H1 (cell line): ENCODE measurements at places on chromosomes 6 and 20. TPM values are rescaled to one million over a fixed set of nuclear protein-coding genes. Genes with fewer than 3 reads are reported as not detected.

HEY2 gene
- total RNA-seq, result 16.2 and 17.7 TPM in 2 replicates

LINC00237 gene
- total RNA-seq, result 0.28 and 0.69 TPM in 2 replicates

- peaks cover 2% of the 10 kb centered on the region; the same call in 1 of the 2 replicates for H3K4me1 ChIP-seq
- H3K27me3 ChIP-seq, result peaks cover 37% of the 10 kb centered on the region
- no peaks in the 10 kb centered on the region for H3K36me3 ChIP-seq
- H3K4me3 ChIP-seq, result peak overlapping the region; percentile 54
Observed at GRCh38 chr6:28738396-28738765, 185.4 kb downstream of the TRIM27 start.

DNA sequence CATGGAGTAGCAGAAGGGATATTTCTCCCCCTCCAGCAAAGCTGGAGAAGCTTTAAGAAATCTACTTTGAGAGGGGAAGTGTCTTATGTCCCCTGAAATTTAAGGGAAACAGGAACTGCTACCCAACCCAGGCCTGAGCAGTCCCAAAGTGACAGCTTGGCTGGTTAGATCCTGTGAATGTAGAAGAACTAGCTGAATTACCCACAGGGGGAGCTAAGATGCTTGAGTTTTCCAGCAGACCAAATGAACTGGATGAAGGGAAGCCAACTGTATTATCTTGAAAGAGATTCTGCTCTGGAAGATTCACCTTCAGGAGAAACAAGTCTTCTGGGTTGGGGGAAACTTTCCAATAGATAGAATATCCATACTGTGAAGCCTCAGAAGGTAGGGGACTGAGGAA lies 303.3 kb upstream of the MMS22L start:
- no peak overlapping the region for H3K27ac ChIP-seq
- H3K27me3 ChIP-seq, result peaks cover 22% of the 10 kb centered on the region
- no peaks in the 10 kb centered on the region for H3K4me1 ChIP-seq
- no peak overlapping the region for H3K4me3 ChIP-seq

- H3K27me3 ChIP-seq, result no peaks in the 10 kb centered on the region; the same call in 1 of the 2 replicates
- H3K36me3 ChIP-seq, result no peaks in the 10 kb centered on the region
Observed at GRCh38 chr6:166285233-166285632, 23.0 kb downstream of the PRR18 start.

DNA sequence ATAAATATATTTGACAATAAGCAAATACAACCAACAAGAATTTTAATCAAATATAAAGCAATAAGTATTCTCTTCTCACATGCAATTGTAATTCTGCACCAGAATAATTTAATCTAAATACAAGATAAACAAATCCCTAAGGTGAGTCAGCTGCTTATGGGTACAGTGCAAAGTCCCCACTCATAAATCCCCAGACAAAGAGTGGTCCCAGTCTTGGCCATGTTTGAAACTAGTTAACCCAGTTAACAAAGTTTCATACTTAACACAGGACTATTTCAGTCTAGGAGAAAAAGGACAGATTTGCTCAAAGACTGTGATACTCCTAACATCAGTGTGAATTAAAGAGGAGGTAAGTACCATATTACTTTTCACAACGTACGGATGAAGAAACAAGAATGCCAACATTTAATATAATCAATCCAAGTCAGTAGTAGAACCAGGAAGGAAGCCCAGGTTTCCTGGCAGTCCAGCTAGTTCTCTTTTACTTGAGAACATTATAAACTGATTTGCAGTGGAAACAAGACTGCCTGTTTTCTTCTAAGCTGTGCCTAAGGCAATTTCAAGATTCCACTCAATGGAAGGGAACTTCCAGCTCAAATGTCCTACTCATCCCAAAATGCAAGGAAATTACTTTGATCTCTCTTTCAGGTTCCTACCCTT lies 10.4 kb downstream of the SAMD3 start:
- no peaks in the 10 kb centered on the region for H3K4me1 ChIP-seq
- no peak for DNase-seq
- no peaks in the 10 kb centered on the region for H3K36me3 ChIP-seq
- no peaks in the 10 kb centered on the region for H3K27me3 ChIP-seq

RNF39 gene
- 1.4 and 1.7 TPM in 2 replicates for total RNA-seq

IMPG1 gene
- total RNA-seq, result not detected in 2 replicates

- no peaks in the 10 kb centered on the region for H3K36me3 ChIP-seq
- peaks cover 2% of the 10 kb centered on the region for H3K27me3 ChIP-seq
- no peak overlapping the region for H3K27ac ChIP-seq
- no peak overlapping the region for H3K4me3 ChIP-seq
- no peaks in the 10 kb centered on the region for H3K4me1 ChIP-seq
Observed at GRCh38 chr20:64106435-64106961, 867 bp downstream of the NPBWR2 start.

GRCh38 chr20:52150440-52151258 lies 40.9 kb downstream of the ZFP64 start:
- H3K27ac ChIP-seq, result no peak overlapping the region
- no peaks in the 10 kb centered on the region for H3K4me1 ChIP-seq
- H3K36me3 ChIP-seq, result peaks cover 2% of the 10 kb centered on the region; the same call in 1 of the 2 replicates
- no peaks in the 10 kb centered on the region for H3K27me3 ChIP-seq
- DNase-seq, result no peak

- no peaks in the 10 kb centered on the region; the same call in 1 of the 2 replicates for H3K4me1 ChIP-seq
- H3K27me3 ChIP-seq, result no peaks in the 10 kb centered on the region
- H3K36me3 ChIP-seq, result no peaks in the 10 kb centered on the region
- DNase-seq, result no peak
- no peak overlapping the region for H3K4me3 ChIP-seq
Observed at GRCh38 chr6:49606721-49607390, 29.8 kb downstream of the RHAG start.

DNA sequence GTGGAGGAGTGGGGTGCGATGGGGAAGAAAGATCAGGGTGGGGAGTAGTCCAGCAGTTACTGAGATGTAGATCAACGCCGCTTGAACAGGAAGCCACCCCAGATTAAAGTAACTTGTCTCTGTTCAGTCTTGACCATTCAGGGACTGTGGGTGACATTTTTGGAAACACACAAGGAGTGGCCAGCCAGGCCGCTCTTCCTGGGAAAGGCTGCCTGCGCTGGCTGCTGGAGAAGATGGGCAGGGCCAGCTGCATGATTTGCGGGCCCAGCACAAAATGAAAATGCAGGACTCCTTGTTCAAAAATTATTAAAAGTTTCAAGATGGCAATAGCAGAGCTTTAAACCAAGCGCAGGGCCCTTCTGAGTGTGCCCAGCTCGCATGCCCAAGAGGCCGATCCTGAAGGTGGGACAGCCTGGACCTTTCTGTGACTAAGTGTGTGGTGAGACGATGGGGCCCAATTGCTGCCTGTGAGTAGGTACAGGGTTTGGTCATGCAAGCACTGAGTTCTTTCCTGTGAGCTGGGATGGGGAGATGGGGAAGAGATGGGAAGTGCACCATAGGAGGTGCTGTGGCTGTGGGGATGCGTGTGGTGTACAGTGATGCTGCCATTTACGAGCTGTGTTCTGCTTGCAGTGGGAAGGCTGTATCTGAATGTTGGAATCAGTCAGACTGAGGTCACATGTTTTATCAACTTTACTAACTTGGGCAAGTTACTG lies 51.3 kb downstream of the DAAM2 start:
- H3K4me1 ChIP-seq, result no peaks in the 10 kb centered on the region
- no peak overlapping the region for H3K27ac ChIP-seq
- no peaks in the 10 kb centered on the region for H3K36me3 ChIP-seq
- DNase-seq, result no peak
- no peak overlapping the region for H3K4me3 ChIP-seq

DNAH8 gene
- total RNA-seq, result not detected in 2 replicates

- H3K27me3 ChIP-seq, result no peaks in the 10 kb centered on the region
- H3K27ac ChIP-seq, result no peak overlapping the region
- no peak for DNase-seq
- no peaks in the 10 kb centered on the region for H3K4me1 ChIP-seq
Observed at GRCh38 chr6:11732036-11732631, 46.5 kb downstream of the ADTRP start.

- H3K4me3 ChIP-seq, result no peak overlapping the region
- no peaks in the 10 kb centered on the region; the same call in 1 of the 2 replicates for H3K36me3 ChIP-seq
- no peak overlapping the region for H3K27ac ChIP-seq
- no peaks in the 10 kb centered on the region for H3K4me1 ChIP-seq
- DNase-seq, result no peak
Observed at GRCh38 chr6:99495466-99495865, 19.8 kb downstream of the USP45 start.
